Lung microvascular endothelial cell (primary cell): ENCODE measurements at places on chromosomes 13 and 19. TPM values are rescaled to one million over a fixed set of nuclear protein-coding genes. Genes with fewer than 3 reads are reported as not detected.

ZNF329 gene
- 7.2 and 10.3 TPM in 2 replicates for total RNA-seq

KCNC3 gene
- 0.22 and 0.40 TPM in 2 replicates for total RNA-seq

CASP14 gene
- not detected in 2 replicates for total RNA-seq

SHISA7 gene
- total RNA-seq: not detected in 2 replicates

EEF2 gene
- total RNA-seq: 1,904 and 2,063 TPM in 2 replicates

ZNF440 gene
- total RNA-seq: 4.8 and 9.5 TPM in 2 replicates

IFNL1 gene
- not detected in 2 replicates for total RNA-seq

ZNF534 gene
- total RNA-seq: not detected in 2 replicates

ZNF649 gene
- 5.2 and 8.7 TPM in 2 replicates for total RNA-seq

MAP2K2 gene
- total RNA-seq: 108 and 113 TPM in 2 replicates

KLK13 gene
- not detected in 2 replicates for total RNA-seq

LILRB5 gene
- total RNA-seq: not detected in 2 replicates

PRTN3 gene
- not detected in 2 replicates for total RNA-seq

CD37 gene
- not detected in 2 replicates for total RNA-seq

RAB3D gene
- total RNA-seq: 29.0 and 31.5 TPM in 2 replicates

ARID3A gene
- total RNA-seq: 6.8 and 9.5 TPM in 2 replicates

PNMA8B gene
- total RNA-seq: under 0.01 TPM in 2 replicates

SYNGR4 gene
- total RNA-seq: not detected in 2 replicates

CATSPERD gene
- total RNA-seq: not detected in 2 replicates

PBX4 gene
- not detected in 2 replicates for total RNA-seq

ZNF493 gene
- 7.4 and 19.6 TPM in 2 replicates for total RNA-seq

ZSCAN4 gene
- not detected in 2 replicates for total RNA-seq

ATP8A2 gene
- total RNA-seq: under 0.01 TPM in 2 replicates

TMEM238 gene
- total RNA-seq: 0.22 and 0.40 TPM in 2 replicates

IRF2BP1 gene
- 13.1 and 20.0 TPM in 2 replicates for total RNA-seq

NECTIN2 gene
- total RNA-seq: 85.4 and 118 TPM in 2 replicates

WBP4 gene
- total RNA-seq: 5.0 and 6.9 TPM in 2 replicates

ZNF793 gene
- 0.65 and 1.2 TPM in 2 replicates for total RNA-seq

UBAC2 gene
- 26.8 and 31.3 TPM in 2 replicates for total RNA-seq

APLP1 gene
- 1.2 and 2.2 TPM in 2 replicates for total RNA-seq

ZNF433 gene
- total RNA-seq: 2.0 TPM in 2 replicates

RFPL4A gene
- total RNA-seq: 1.1 and 1.2 TPM in 2 replicates

CLIP3 gene
- 2.6 and 2.8 TPM in 2 replicates for total RNA-seq

ADAMTS10 gene
- 4.1 and 17.1 TPM in 2 replicates for total RNA-seq

ZNF729 gene
- total RNA-seq: not detected in 2 replicates

MAMSTR gene
- under 0.01 and 0.22 TPM in 2 replicates for total RNA-seq

ERICH6B gene
- not detected in 2 replicates for total RNA-seq

DZIP1 gene
- total RNA-seq: 0.79 and 1.1 TPM in 2 replicates

IRGC gene
- not detected in 2 replicates for total RNA-seq

TGFB1 gene
- 17.4 and 19.6 TPM in 2 replicates for total RNA-seq

NKPD1 gene
- 0.20 and 0.22 TPM in 2 replicates for total RNA-seq

CCDC70 gene
- not detected in 2 replicates for total RNA-seq

TEX26 gene
- not detected in 2 replicates for total RNA-seq

GGACT gene
- 2.6 and 3.9 TPM in 2 replicates for total RNA-seq

ZNF543 gene
- total RNA-seq: 6.5 and 9.3 TPM in 2 replicates

SULT2B1 gene
- not detected in 2 replicates for total RNA-seq

ZNF471 gene
- 0.65 and 1.6 TPM in 2 replicates for total RNA-seq

SIGLEC10 gene
- total RNA-seq: not detected in 2 replicates

OR10H1 gene
- total RNA-seq: not detected in 2 replicates

CADM4 gene
- total RNA-seq: 10.5 and 23.0 TPM in 2 replicates

WIZ gene
- 3.9 and 5.6 TPM in 2 replicates for total RNA-seq
